Ureter (tissue), 1 donor: ENCODE measurements at places on chromosomes 11 and 22.

- DNase-seq: no peak
Observed at GRCh38 chr22:38167988-38168407, 13.6 kb downstream of the PLA2G6 start.

DNA sequence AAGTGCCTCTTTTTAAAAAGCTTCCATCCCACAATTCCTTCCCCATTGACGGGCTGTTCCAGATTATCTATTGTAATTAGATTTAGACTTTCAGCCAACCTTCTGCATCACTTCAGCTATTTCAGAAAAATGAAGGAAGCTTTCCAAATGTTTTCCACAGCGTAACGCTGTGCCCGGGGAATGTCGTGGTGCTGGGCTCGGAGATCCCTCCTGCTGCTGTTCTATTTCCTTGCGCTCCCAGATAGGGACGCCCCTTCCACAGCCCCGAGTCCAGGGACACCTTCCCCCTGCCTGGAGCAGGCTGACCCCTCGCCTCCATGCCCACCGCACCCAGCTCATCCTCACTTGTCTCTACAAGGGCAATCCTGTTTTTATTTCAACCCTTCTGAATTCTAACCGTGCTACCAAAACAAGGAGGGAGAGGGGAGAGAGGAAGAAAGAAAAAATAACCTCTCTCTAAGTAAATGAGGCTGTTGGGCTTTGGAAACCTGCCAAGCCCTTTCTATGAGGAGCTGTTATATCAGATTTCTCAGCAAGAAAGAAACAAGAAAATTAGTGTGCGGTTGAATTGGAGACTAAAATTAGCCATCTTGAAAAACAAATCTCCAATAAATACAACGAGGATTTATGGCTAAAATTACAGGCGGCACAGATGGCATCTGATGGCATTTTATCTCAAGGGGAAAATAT, 366.9 kb downstream of the BRD1 start:
- no peak for DNase-seq

GRCh38 chr11:69427337-69427736, 54.1 kb upstream of the LINC01488 start:
- no peak for DNase-seq

GRCh38 chr11:112150517-112150916, 13.4 kb downstream of the IL18 start:
- no peak for DNase-seq

DNA sequence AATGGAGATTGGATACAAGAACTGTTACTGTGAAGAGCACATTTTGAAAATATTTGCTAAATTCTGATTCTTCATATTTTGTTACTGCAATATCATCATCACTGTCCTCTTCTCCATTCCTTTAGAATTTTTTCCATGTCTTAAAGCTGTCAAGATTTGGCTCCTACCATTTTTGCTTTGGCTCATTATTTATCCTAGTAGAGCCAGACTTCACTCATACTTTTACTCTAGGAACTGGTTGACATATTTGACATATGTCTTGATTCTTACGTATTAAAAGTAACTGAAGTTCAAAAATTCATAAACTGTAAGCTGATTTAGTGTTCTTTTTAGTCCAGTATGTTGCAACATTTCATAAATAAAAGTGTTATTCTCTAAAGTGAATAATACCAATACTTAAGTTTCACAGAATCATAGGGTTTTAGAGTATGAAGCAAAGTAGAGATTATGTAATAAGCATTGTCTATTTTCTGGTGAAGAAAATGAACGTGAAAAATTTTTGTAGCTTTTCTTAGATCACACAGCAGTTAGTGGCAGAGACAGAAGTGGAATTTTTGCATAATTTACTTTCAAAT, 225.6 kb downstream of the TMEM135 start:
- DNase-seq: no peak

- no peak for DNase-seq
Observed at GRCh38 chr11:115706626-115707135, 202.5 kb upstream of the CADM1 start.
